CD4-positive, alpha-beta T cell treated with Interferon alpha-2 for 1 hour (primary cell): ENCODE measurements at places on chromosomes 1 and 21.

GRCh38 chr1:165501330-165501969 is 42.4 kb upstream of the LRRC52 start:
- DNase-seq, result no peak

DNA sequence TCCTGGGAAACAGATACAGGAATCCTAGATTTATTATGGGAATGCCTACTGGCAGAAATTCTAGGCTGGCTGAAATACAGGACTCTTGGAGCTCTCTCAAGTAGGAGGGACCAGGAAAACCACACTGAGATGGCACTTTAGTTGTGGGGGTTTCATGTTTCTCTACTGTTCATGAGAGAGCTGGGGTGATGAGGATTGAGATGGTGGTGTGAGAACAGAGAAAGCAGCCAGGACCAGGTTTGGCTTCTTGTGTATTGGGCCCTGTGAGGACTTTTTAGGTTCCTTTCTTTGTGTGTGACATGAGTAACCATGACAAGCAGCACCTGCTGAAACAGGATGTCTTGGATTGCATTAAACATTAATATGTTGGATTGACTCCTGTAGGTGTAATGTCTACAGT is 4.9 kb downstream of the ARID1A start:
- DNase-seq, result no peak

- DNase-seq, result no peak
Measured at GRCh38 chr1:30388386-30388785, 335.0 kb downstream of the MATN1 start.

GRCh38 chr1:203797948-203798655 is 2.7 kb downstream of the ZBED6 start:
- no peak for DNase-seq

DNA sequence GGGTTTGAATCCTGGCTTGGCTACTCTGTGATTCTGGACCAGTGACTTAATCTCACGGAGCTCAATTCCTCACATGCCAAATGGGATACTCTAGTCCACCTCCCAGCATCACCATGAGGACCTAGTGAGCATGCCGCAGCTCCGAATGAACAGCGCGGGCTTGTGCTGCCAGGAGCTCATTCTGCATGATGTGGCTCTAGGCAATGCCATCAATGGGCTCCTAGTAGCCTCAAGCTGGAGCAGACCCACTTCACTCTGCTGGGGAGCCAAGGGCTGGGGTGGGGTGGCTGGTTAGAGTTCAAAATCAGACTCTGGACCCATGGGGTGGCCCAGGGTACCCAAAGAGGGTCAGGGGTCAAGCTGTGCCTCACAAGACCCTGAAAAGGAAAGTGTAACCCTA is 41.5 kb downstream of the CDK18 start:
- no peak for DNase-seq

DNA sequence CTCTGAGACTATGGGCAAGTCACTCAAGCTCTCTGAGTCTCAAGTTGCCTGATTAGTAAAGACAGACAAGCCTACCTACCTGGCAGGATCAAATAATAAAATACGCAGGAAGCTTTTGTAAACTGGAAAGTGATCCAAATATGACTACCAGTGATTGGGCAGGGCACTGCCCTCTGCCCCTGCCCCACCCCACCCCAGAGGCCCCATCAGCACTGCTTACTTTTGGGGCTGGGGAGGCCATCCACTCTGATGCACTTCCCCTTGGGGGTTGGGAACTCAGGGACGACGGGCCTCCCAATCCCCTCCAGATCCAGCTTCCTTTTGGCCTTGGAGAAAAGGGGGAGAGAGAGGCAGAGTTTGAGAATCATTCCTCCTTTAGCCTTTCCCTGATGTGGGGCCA is 6.9 kb downstream of the E2F2 start:
- DNase-seq, result no peak

DNA sequence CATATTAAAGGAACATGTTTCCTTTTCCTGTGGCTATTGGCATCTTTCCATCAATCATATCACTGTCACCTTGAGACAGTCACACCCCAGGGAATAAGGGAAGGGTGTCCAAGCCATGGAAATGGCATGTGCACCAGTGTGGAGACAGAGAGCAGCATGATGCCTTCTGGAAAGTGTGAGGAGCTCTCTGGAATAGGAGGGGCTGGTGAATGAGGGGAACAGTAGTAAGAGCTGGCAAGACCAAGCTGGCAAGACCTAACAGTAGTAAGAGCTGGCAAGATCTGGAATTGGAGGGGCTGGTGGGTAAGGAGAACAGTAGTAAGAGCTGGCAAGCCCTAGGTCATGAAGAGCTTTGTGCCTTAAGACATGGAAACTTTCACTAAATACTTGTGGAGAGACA is 186.7 kb downstream of the C1orf94 start:
- DNase-seq, result no peak

DNA sequence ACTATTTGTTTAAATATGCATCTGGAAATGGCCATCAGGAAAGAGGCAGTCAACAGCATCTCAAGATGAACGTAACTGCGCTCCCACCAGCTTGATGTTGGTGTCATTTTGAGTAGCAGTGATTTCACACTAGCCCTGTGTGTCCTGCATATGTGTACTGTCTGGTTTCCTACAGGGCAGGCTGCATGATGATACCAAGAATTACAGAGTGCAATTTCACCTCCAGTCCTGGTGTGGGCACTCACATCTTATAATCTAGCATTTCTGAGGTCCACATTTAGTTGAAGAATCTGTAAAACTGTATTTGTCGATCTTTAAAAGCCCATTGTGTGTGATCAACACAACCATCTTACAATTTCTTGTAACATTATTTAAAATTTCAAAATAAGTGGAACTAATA is 336.4 kb downstream of the PAPPA2 start:
- DNase-seq, result no peak

DNA sequence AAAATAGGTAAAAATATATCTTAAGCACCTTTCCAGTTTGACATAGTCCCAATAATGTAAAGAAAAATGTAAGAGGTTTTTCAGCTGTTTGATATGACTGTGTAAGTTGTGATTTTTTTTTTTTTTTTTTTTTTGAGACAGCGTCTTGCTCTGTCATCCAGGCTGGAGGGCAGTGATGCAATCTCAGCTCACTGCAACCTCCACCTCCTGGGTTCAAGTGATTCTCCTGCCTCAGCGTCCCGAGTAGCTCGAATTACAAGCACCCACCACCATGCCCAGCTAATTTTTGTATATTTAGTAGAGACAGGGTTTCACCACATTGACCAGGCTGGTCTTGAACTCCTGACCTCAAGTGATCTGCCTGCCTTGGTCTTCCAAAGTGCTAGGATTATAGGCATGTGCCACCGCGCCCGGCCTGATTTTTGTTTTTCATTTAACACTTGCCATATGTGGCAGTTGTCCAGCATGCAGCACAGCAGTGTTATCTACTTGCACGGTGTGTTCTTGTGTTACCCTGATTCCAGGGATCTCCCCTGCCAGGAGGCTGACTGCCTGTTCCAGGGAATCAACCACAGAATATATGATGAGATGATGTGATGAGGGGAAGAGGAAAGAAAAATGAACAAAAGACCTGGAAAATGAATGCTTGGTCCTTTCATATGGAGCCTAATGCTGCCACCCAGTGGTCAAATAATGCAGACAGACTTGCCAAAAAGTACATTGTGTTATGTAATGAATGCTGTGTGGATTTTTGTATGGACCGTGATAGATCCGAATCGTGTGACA is 79.0 kb downstream of the RAVER2 start:
- DNase-seq, result peak; percentile 79

- DNase-seq, result no peak
Measured at GRCh38 chr1:208951908-208952307, 631.6 kb upstream of the CAMK1G start.

- DNase-seq, result no peak
Measured at GRCh38 chr1:9905010-9905409, 5.1 kb downstream of the CTNNBIP1 start.

GRCh38 chr1:1418464-1419362 is 2.4 kb downstream of the ANKRD65 start:
- DNase-seq, result no peak

DNA sequence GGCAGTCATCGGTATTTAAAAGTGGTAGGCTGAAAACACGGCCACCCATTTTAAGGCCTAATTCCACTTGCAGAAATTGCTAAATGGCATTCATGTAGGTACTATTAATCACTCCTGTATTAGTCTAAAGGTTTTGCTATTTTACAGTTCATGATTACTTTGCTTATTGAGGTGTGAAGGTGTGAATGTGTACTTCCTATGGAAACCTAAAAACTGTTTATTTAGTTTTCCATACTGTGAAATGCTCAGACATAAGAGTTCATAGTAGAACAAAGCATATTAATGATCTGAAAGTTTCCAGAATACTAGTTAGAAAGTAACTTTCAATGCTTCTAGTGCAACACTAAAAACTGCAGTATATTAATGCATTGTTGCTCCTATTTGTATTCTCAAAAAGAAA is 69.8 kb downstream of the ITGB3BP start:
- DNase-seq, result no peak

DNA sequence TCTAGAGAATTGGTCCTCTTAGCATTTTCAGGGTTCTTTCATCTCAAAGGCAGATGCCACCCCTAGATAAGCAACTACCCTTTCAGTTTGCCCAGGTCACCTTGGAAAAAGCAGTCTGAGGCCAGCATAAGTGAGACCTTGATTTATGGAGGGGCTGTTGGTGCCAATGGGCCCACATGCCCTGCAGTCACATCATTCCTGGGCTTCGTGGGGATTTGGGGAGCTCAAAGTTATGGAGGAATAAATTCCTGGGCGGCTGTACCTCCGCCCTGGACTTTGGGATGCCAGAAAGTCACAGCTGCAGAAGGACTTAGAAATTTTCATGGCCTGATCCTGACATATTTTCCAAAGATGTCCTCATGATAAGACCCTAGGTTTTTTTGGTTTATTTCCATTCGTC is 2.7 kb upstream of the SDHB start:
- DNase-seq, result no peak

- no peak for DNase-seq
Measured at GRCh38 chr1:19738076-19738475, 61.6 kb downstream of the TMCO4 start.
